ENCODE measurements at places on chromosomes 12 and 14.
A peak's percentile ranks its signal among the peaks of the same experiment; 100 is the strongest.

DNA sequence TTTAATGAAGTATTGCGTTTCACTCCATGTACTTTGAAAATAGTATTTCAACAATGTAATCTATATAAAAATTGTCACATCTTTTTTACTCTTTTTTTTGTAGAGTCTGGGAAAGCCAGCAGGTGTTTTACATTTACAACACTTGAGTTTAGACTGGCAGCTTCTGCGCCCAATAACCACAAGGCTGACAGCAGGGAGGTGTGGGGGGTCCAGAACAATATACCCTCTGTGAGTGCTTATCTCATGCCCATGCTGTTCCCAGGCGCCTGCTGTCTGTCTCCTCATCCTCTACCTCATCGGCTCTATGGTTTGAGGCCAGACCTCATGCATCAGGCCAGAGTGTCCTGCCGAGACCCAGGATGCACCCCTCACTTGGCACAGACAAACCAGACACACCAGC is 24.9 kb downstream of the FBRSL1 start:
- no peak for DNase-seq

DNA sequence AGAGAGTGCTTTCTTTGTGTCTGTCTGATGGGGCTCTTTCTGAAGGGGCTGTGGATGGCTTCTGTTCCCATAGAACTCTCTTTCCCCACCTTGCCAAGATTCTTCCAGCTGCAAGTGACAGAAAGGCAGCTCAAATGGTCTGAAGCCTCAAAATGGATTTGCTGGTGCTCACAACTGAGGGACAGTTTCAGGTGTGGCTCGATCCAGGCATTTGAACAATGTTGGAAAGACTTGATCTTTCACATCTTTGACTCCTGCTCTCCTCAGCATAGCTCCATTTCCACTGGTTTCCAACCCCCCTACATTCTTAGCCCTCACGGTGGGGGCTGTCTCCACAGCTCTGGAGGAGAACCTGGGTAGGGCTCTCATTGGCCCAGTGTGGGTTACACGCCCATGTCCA is 15.9 kb downstream of the RFLNA start:
- no peak for DNase-seq

- DNase-seq: no peak
Measured at GRCh38 chr12:14367040-14367661, 1.7 kb downstream of the ATF7IP start.

- DNase-seq: no peak
Measured at GRCh38 chr14:30115756-30116155, 188.1 kb upstream of the PRKD1 start.

- DNase-seq: no peak
Measured at GRCh38 chr14:45258073-45258472, 5.1 kb upstream of the MIS18BP1 start.

- no peak for DNase-seq
Measured at GRCh38 chr12:47276621-47277309, 197.0 kb upstream of the AMIGO2 start.

DNA sequence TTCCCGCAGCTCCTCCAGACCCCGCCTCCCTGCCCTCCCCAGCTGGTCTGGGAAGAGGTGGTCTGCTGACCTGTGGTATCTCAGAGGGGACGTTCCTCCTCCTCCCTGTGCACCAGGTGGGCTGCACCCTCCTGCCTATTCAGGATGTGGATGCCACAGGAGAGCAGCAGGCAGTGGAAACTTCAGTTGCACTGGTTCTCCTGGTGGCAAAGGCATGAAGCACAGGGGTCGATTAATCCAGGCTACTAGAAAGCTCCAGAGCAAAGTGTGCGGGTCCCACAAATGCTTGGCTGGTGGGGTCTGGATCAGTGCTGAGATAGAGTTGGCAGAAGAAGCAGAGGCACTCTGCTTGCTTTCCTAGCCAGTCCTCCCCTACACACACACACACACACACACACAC is 197.0 kb downstream of the SLC41A2 start:
- DNase-seq: no peak

GRCh38 chr12:17206553-17206952 is 600.6 kb upstream of the LMO3 start:
- no peak for DNase-seq

- DNase-seq: peak; percentile 29
Measured at GRCh38 chr12:127108360-127109215, 1158.4 kb upstream of the TMEM132C start.

GRCh38 chr14:51787352-51787751 is 73.1 kb upstream of the GNG2 start:
- no peak for DNase-seq

- no peak for DNase-seq
Measured at GRCh38 chr12:91094032-91094662, 17.1 kb downstream of the LUM start.

DNA sequence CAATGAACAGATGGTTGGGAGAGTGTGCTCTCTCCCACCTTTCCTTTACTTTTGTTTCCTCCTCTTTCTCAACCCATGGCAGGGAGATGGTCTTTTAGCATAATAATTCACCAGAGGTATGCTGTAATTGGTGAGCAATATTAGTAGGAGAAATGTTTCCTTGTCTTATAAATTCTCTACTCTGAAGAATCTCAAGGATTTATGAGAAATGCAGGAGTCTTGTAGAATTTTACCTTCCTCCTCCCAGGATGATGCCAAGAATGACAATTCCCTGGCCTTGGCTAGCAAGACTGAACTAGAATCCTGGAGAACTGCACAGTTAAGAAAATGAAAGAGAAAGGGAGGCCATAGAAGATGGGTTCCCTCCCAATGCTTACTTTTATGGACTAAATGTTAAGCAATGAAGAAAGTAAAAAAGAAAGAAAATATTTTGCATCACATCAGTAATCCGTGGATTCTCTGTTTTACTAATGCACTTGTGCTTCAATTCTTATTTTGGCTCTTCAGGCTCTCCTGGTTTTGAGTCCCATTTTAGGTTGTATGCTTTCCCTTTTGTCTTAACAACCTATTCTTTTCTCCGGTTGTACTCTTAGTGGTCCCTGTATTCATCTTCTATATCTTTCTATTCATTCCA is 192.9 kb upstream of the GARIN6 start:
- DNase-seq: no peak

DNA sequence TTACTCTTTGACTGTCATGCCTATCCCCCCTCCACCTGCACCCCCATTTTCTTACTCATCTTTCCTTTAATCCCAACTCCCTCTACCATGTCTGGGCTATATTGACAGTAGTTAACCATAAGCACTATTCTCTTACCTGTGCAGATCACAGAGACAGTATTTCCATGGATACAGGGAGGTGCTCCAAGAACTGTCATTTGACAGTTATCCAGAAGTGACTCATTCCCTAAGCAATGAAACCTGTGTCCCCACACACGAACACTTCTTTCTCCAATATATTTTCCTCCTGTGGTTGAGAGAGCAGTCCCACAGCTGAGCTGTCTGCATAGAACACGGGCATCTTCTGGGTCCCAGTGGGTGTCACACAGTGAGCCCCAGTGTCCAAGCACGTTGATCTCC is 68.8 kb downstream of the CD163L1 start:
- no peak for DNase-seq

GRCh38 chr12:28610401-28611114 is 420.3 kb downstream of the CCDC91 start:
- no peak for DNase-seq

DNA sequence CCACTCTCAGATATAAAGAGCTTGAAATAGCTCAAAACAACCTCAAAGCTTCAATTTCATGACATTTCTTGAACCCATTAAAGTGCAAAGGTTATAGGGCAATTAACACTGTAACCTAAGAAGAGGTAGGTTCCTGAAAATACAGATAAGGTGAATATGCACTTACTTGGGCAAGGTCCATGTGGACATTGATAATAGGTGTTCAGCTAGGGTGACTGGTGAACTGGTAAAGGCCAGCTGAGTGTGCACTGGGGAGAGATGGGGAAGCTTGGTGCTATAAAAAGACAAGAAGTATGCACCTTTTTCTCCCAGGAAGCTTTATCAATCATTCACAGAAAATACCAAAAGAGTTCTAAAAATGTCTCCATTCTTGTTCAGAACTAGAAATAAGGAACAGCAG is 418.6 kb downstream of the SLC16A7 start:
- no peak for DNase-seq

GRCh38 chr14:105173901-105174894 is 5.6 kb upstream of the JAG2 start:
- no peak for DNase-seq

- DNase-seq: no peak
Measured at GRCh38 chr12:117533687-117534086, 172.3 kb upstream of the NOS1 start.

GRCh38 chr12:124762791-124763593 is 100.7 kb downstream of the SCARB1 start:
- peak; percentile 28 for DNase-seq

DNA sequence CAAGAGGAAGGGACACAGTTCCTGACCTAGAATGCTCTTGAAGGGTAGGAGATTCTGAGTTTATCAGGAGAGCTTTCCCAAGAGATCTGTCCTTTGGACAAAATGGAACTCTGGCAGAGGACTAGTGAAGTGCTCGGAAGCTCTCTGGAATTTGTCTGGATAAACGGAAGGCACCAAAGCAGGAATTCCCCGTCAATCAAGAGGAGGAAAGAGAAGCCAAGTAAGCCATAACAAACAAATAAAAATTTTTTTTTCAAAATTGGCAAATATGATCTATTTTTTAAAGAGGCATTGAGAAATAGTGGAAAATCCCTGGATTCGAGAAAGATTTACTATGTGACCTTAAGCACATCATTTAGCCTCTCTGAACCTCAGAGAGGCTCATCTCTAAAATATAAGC is 99.2 kb downstream of the GRIN2B start:
- no peak for DNase-seq

DNA sequence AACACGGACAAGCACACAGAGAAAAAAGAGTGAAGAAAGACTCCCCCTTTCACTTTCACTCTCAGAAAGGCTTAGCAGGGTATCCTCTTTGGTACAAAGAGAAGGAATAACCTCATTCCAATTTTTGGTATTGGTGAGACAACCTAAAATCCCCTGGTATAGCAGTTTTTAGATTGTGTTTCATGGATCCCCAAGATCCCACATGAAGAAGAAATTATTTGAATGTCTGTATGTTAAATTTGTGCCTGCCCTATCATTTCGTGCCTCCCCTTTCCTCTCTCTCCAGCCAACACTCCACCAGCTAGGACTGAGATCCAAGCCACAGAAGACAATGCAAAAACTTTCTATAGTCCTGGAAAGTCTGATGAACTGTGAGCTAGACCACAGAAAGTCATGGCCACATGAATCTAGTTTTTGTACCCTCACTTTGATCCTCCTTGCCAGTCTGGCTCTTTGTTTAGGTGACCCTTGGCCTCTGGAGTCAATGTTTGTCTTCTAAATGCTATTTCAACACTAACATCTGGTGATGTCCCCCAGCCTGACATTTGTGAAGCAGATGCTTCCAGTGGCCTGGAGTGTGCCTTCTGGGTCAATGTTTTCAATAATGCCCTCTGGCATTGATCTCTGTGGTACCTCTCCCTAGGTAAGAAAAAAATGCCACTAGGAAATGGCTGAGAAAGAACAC is 181.9 kb upstream of the BMP4 start:
- DNase-seq: no peak
